NCI-H2081 treated with DMSO at 0.1 percent for 48 hours (cell line): ENCODE measurements at places on chromosomes 12 and 14.
A peak's percentile ranks its signal among the peaks of the same experiment; 100 is the strongest.

- no peak for DNase-seq
Measured at GRCh38 chr12:94807951-94808350, 157.6 kb upstream of the TMCC3 start.

DNA sequence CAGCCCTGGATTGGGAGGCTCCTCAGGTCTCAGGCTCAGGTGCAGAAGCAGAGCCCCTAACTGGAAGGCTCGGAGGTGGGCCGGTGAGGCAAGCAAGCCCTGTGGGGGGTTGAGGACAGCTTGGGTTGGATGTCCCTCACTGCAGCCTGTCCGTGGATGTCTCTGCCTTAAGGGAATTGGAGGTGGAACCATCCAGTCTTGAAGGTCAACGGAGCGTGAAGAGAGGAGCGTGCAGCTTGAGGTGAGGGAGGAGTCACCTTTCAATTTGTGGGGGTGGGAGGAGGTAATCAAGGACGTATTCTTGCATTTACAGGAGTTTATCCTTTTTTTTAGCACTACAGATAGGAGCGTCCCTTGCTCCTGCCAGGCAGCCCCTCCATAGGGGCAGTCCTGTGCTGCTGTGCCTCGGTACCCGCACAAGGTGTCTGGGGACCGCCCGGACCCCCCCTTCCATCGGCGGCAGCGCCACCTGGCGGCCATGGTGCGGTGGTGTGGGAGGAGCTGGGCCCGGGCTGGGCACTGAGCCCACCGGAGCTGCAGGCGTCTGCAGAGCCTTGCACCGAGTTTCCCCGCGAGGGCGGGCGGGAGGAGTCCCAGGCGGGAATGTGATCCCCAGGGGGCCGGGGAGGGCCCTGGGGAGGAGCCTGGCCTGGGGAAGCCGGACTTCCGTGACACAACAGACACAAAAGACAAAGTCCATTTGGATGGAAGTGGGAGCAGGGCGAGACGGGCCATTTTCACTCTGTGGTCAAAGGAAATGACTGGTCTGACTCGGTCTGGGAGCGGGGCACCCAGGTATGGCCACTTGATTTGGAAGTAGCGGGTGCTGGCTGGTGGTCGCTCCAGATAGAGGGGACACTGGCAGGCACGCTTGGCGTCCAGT, 864 bp downstream of the DNAJC22 start:
- DNase-seq, result no peak

DNA sequence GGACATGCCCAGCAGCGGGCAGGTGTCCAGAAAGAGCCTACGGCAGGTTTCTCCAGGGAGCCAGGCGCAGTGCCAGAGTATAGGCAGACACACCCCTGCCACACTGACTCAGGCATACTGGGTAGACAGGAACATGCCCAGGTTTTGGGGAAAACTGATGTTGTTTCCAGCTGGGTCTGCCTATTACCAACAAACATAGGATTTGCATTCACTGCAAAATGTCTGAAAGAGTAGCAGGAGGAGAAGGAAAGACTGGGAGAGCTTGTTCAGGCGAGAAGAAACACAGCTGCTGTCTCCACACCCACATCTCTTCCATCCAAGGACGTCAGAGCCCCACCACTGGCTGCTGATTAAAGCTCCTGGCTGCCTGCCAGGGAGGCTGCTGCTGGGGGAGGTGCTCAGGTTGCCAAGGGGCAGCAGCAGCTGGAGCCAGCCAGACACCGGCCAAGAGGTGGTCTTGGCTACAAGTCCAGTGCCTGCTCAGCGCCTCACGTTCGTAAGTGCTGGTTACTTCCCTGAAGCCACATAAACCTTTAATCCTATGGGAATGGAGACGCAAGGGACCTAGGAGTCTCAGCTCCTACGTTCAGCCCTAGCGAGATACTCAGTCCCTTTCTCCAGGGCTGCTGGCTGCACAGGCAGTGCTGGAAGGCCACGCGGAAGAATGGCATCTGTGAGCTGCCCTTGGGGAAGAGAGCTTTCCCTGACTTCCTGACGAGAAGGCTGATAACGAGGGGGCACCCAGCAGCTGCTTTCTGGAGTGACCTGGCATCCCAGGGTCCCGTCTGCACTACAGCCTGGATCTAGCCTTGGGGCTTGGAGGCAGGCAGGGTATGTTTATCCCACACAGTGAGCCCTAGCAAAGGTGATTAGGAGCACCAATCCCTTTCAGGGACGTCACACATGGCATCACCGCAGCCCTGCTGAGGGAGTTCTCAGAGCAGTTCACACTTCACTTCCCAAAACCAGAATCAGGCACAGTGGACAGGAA, 58.1 kb downstream of the PLEKHG3 start:
- peak; percentile 79 for DNase-seq

DNA sequence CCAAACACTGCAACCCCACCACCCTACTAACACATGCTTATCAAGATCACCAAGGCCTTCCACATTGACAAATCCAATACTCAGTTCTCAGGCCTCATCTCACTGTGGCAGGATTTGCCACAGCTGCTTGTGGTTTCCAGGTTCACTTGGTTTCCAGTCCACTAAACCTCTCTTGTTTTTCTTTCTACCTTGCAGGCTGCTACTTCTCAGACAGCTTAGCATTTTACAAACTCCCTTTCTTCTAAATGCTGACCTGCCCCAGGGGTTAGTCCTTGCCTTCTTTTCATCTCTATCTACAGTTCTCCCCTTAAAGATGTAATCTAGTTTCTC, 84.1 kb downstream of the BCAT1 start:
- no peak for DNase-seq

DNA sequence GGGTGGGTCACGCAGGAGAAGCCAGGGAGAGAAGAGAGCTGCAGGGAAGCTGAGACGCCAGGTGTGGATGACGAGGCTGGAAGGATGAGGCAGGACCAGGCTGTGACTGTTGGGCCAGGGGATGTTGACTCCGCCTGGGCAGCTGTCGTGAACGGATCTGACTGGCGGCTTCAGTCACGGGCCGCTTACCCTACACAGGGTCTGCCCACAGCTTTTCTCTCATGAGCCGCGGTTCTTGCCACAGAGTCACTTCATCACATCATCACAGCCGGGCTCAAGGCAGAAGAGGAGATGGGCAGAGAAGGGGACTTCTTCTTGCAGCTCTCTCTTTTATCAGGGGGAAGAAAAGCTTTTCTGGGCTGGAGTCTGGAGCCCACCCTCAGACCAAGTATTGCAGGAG, 7.7 kb downstream of the CLBA1 start:
- no peak for DNase-seq

GRCh38 chr12:94116191-94116590, 32.2 kb upstream of the PLXNC1 start:
- no peak for DNase-seq
